ENCODE measurements at places on chromosomes 2 and 18.

- DNase-seq, result peak; percentile 43
Measured at GRCh38 chr2:236642584-236643291, 73.1 kb downstream of the ACKR3 start.

GRCh38 chr2:201820383-201821007 lies 14.2 kb downstream of the CDK15 start:
- no peak for DNase-seq

DNA sequence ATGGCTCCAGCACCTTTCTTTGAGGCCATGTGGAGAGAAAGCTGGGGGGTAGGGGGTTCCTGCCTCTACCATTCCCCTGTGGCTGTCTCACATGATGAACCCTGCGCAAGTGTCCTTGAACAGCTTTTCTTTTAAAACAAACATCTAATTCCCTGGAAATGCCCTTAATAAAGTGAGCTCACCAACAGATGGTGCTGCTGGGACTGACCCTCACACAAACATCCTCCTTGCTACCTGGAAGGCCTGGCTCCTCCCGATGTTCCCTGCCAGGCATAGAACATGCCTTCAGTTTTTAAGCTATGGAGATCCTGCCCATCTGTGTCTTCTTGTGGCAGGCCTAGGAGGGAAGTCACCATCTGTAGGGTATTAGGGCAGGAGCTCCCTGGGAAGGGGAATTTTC lies 60.7 kb upstream of the GATA6 start:
- no peak for DNase-seq

DNA sequence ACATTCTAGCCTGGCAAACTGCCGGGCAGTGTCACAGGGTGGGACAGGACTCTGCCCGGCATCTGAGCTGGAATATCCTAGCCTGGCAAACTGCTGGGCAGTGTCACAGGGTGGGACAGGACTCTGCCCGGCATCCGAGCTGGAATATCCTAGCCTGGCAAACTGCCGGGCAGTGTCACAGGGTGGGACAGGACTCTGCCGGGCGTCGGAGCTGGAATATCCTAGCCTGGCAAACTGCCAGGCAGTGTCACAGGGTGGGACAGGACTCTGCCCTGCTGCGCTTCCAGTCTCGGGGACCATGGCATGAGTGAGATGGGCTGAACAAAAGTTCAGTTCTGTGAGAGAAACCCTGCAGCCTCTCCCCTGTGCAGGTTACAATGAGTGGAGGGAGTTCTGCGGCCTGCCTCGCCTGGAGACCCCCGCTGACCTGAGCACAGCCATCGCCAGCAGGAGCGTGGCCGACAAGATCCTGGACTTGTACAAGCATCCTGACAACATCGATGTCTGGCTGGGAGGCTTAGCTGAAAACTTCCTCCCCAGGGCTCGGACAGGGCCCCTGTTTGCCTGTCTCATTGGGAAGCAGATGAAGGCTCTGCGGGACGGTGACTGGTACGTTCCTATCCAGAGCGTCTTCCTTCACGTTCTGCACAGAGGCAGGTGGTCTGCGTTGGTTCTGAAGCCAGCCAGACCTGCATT lies 80.3 kb downstream of the TPO start:
- DNase-seq, result peak; percentile 9

DNA sequence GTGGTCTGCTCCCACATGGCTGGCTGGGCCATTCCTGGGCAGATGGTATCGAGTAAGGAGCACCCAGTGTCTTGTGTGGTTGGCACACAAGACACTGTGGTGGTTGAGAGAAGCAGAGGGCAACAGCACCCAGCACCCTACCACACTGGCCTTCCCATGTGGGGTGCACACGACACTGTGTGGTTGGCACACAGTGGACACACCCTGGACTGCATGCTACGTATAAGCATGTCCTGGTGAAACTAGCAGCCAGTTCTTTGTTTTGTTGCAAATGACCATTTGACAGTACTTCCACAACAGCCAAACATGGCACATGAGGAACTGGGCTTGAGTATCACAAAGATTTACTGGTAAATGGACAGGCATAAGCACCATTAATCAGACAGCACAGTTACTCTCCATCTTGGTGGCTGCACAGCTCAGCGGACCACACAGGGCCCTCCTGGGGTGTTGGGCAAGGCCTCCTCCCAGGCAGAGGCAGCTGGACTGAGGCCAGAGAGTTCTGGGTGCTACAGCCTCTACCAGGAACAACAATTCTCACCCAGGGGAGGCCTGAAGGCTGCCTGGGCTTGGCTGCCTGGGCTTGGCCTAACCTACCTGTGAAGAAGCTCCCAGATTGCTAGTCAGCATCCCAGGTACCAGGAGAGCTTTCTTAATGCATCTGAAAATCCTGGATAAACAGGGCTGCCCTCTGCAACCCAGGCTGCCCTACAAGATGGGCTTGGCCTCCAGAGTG lies 59.3 kb upstream of the ALPP start:
- DNase-seq, result no peak

- DNase-seq, result no peak
Measured at GRCh38 chr2:75076088-75076487, 117.6 kb downstream of the POLE4 start.

DNA sequence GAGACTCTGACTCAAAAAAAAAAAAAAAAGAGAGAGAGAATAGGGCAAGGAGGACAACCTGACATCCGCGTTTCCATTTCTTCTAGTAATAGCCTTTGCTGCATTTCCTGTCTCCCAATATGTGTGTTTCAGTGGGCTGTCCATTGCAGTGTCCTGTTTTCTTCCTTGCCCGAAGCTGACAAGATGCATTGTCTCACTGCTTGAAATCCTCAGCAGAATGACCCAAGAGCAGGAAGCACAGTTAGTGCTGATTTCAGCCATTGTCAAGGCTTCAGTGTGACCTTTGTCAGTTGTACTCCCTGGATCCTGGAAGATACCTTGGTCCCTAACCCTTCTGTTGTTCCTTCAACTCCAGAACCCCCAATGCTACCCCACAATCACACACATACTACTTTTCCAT lies 71.2 kb downstream of the SLC16A14 start:
- DNase-seq, result no peak

GRCh38 chr2:184685999-184686841 lies 87.9 kb downstream of the ZNF804A start:
- DNase-seq, result no peak

DNA sequence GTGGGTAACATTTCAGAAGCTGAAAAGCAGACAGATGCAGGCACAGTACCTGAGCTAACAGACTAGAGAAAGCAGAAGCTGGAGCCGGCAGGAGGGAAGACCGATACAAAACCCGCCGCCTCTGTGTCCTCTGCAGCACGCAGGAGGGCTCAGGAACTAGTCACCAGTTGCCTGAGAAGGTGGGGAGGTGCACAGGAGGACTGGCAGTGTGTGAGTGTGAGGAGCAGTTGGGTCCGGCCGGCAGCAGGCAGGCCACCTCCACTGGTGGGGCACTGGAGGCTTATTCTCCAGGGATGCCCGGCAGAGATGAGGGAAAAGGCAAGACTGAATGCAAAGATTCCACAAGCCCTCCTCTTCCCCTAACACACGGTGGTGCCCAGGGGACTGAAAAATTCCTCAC lies 18.2 kb downstream of the ERCC3 start:
- DNase-seq, result no peak

DNA sequence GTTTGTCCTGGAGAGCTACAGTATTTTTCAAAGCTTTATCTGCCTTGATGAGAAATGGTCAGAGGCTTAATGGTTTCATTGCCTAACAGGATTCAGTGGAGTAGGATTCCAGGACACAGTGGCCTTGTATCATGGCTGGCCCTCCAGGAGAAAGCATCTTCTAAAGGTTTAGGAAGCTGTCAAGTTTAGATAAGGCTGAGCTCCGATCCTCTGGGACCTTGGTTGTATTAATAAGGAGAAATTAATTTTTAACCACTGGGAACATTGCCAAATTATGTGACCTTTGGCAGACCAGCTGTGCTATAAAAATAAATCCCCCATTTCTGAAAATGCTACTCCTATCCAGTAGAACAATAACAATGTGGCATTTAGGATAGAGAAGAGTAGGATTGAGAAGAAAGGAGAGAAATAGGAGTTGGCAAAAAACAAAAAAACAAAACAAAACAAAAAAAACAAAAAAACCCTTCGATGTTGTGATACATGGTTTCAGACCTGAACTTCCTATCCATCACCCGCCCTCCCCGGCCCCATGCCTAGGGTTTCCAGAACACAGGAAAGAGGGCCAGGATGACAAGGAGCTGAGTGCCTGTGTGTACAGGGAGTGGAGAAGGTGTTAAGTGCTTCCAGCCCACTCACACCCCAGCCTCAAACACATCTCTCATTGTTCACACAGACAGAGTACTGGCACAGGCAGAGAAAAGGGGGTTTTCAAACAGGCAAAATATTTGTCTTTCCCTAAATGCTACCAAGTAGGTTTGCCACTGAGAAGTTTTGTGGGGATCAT lies 6.3 kb downstream of the NRP2 start:
- DNase-seq, result no peak

DNA sequence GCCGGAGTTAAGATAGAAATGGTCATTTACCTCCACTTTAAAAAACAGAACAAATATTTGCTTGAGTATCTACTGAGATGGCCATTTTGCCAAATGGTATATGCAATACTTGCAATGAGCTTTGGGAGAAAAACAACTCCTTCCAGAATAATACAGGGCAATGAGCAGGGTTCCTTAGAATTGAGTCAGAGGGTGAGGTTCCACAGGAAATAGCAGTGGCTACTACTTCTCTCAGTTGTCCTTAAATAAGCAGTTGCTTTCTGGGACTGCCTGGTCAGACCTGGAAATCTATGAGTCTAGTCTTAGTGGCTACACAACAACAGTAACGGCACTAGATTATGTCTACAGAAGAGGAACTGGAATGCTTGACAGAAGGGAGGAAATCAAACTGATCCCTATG lies 80.9 kb upstream of the CCDC85A start:
- DNase-seq, result no peak

DNA sequence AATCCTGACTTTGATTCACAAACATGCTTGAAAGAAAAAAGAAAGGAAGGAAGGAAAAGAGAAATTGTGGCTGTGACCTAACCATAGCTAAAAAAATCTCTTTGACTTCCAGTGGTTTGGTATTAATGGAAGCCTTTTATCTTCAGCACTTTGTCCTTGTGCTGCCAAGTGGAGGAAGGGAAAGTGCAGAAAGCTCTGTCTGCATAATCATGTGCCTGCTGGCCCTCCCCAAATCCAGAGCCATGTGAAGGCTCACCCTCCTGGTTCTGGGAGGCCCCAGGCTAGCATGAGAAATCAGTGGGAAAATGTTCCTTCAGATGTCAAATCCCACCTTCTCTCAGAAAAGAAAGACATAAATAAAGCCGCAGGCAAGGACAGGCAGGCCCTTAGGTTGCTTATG lies 48.3 kb upstream of the BMPR2 start:
- DNase-seq, result no peak

GRCh38 chr2:467543-467891 lies 179.6 kb upstream of the ALKAL2 start:
- no peak for DNase-seq

- no peak for DNase-seq
Measured at GRCh38 chr18:60235164-60235563, 137.4 kb downstream of the MC4R start.

- DNase-seq, result no peak
Measured at GRCh38 chr2:168912901-168913369, 11.8 kb downstream of the G6PC2 start.

- DNase-seq, result no peak
Measured at GRCh38 chr18:40676668-40677067, 1278.4 kb upstream of the PIK3C3 start.

DNA sequence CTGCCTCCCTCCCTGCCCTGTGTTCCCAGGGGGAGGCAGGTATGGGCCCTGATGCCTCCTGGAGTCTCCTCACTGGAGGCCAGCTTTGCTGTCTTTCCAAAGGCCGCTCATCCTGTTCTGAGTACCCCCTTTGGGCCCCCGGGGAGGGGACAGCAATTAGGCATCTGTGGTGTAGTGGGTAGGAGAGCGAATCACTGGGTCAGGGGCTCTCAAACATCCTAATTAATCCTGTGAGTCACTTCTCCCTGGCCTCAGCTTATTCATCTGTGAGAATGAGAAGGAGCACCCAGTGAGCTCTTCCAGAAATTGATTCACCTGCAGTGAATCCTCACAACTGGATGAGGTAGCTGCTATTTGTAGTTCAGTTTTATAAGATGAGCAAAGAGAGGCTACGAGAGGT lies 16.4 kb downstream of the TET3 start:
- no peak for DNase-seq

- no peak for DNase-seq
Measured at GRCh38 chr18:2826581-2826980, 20.2 kb upstream of the EMILIN2 start.

GRCh38 chr2:20194097-20195015 lies 30.6 kb downstream of the SDC1 start:
- DNase-seq, result no peak

DNA sequence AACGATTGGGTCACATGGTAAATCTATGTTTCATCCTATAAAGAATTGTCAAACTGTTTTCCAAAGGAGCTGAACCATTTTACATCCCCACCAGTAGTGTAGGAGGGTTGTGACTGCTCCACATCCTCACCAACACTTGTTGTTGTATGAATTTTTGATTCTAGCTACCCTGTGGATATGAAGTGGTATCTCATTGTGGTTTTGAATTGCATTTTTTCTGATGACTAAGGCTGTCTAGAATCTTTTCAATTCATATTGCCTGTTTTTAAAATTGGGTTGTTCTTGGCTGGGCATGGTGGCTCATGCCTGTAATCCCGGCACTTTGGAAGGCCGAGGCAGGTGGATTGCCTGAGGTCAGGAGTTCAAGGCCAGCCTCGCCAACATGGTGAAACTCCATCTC lies 44.5 kb downstream of the TXNL1 start:
- no peak for DNase-seq

GRCh38 chr2:17821080-17821479 lies 4.8 kb downstream of the MSGN1 start:
- no peak for DNase-seq

- DNase-seq, result peak; percentile 54
Measured at GRCh38 chr2:27735263-27735904, 36.1 kb upstream of the MRPL33 start.

DNA sequence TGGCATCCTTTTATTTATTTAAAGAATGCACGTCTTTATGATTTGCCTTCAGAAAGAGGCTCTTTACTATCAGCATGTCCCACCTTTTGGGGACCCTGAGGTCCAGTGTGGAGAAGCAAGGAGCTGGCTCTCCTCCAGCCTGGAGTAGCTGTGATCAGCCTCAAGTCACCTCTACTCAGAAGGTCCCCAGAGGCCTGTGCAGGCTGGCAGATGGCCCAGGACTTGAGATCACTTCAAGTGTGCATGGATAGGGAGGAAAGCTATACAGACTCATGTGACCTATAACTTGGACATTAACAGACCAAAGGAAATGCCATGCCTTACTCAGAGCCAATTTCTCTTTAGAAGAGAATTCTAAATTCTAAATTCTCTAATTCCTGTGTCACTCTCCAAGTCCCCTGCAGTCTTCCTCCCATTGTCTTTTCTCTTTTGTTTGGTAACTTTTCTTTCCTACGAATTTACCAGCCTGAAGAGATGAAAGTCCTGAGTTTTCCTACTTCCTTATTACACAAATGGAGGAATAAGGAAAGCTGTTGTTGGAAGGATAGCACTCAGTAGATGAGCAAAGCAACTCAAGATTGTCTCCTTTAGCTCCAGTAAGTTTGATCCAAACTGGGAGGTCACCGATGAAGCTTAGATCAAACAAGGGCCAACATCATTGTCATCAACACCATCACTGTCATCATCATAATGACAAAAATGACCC lies 163.9 kb downstream of the GFPT1 start:
- DNase-seq, result no peak

GRCh38 chr2:146305164-146305563 lies 1539.7 kb upstream of the ACVR2A start:
- no peak for DNase-seq
